ENCODE measurements at places on chromosomes 7 and 10. TPM values are rescaled to one million over a fixed set of nuclear protein-coding genes. Genes with fewer than 3 reads are reported as not detected.

- peak; percentile 42 for DNase-seq
Observed at GRCh38 chr7:4267341-4268039, 414.6 kb upstream of the FOXK1 start.

DNA sequence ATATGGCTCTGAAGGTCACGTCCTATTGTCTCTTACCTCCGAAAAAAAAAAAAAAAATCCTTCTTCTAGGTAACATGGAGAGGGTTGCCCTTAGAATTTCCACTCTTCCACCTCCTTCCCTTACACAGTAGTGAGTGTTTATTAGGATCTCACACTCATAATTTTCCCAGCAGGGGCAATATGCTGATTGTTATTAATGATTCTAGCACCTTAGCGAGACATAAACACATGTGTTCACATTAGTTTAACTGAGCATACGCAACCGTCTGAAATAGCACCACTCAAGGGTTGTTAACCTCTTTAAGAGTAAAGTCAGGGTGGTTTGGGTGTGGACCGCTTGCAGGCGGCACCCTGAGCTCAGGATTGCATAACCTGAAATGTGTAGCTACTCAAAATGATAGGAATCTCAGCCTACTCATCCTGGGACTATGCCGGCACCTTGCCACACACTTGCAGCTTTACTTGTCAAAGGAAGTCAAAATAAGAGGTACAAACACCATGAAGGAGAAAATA lies 52.2 kb downstream of the CPEB3 start:
- peak; percentile 49 for DNase-seq

- DNase-seq, result no peak
Observed at GRCh38 chr10:19325581-19325980, 277.0 kb downstream of the MALRD1 start.

- no peak for DNase-seq
Observed at GRCh38 chr7:57220746-57221145, 88.5 kb upstream of the ZNF479 start.

Gene CDC14C
- not detected for total RNA-seq

DNA sequence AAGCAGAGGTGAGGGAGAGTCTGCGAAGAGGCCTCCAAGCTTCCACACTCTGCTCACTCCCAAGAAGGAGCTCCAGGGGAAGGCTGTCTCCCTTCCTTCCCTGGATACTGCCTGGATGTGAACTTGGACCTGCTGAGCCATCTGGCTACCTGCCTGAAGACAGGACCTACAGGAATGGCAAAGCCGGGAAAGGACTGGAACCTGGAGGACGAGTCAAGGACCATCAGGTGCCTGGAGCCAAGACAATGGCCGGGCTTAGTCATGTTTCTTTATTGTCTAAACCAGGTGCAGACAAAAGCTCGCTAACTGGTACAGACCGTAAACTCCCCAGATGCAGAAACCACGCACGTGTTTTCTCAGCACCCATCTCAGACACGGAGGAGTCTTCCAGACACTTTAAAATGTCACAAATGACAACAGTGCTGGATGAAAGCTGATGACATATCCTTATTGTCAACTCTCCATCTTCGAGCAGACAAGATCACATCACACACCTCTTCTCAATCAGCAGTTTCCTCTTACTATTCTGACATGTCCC lies 12.1 kb downstream of the ASB13 start:
- no peak for DNase-seq

Gene HOXA5
- total RNA-seq, result 22.6 TPM

DNA sequence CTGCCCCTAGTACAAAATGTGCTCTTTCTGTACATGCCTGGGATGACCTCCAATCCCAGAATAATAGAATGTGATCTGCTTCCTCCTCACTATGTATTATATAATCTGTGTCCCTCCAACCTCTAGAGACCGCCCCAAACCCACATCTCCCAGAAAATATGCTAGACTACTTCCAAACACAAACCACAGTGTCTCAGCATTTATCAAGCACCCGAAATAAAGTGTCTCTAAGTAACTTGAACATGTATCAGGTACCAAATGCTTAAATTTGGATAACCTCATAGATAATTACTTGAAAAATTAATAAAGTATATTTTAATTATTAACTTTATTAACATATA lies 16.1 kb downstream of the LYZL1 start:
- no peak for DNase-seq

Gene ZDHHC16
- total RNA-seq, result 38.1 TPM

Gene OR2A12
- not detected for total RNA-seq

Gene ADRB1
- not detected for total RNA-seq

DNA sequence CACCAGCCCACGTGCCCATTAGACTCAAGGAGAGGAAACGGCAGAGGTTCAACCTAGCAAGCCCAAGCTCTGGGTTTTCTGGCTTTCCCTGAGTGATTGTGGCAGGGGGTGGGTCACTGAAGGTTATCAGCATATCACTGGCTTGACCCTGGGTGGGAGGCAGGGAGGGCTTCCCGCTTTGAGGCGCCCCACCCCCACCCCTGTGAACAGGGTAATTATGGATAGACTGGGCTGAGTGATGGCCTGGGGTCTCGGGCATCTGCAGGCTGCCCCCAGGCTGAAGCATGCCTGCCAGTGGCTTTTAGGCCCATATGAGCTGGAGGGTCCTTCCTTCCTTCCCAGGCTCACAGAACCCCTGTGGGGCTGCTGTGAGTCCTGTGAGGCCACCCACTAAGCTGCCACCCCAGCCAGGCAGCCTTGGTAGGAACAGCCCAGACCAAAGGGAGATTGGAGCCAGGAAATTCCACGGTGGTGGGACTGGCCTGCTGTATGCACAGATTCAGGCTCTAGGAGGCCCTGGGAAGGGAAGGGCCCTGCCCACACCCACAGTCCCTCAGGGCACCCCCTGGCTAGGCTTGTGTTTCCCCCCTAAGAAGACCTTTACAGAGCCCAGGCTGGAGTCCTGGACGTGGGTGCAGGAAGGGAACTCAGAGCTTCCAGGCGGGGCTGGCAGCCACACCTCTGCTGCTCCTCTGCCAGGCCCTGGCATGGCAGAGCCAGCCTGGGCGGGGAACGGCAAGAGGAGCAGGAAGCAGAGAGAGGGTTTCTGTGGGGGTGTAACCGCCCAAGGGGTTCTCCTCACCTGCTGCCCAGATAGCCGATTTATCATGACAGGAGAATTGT lies 33.1 kb downstream of the GPRIN2 start:
- peak; percentile 67 for DNase-seq

Gene GIMAP4
- total RNA-seq, result not detected

- no peak for DNase-seq
Observed at GRCh38 chr7:118368958-118369357, 144.5 kb downstream of the ANKRD7 start.

GRCh38 chr7:140033036-140033435 lies 29.7 kb downstream of the PARP12 start:
- peak; percentile 14 for DNase-seq

Gene SLC39A12
- total RNA-seq, result not detected

DNA sequence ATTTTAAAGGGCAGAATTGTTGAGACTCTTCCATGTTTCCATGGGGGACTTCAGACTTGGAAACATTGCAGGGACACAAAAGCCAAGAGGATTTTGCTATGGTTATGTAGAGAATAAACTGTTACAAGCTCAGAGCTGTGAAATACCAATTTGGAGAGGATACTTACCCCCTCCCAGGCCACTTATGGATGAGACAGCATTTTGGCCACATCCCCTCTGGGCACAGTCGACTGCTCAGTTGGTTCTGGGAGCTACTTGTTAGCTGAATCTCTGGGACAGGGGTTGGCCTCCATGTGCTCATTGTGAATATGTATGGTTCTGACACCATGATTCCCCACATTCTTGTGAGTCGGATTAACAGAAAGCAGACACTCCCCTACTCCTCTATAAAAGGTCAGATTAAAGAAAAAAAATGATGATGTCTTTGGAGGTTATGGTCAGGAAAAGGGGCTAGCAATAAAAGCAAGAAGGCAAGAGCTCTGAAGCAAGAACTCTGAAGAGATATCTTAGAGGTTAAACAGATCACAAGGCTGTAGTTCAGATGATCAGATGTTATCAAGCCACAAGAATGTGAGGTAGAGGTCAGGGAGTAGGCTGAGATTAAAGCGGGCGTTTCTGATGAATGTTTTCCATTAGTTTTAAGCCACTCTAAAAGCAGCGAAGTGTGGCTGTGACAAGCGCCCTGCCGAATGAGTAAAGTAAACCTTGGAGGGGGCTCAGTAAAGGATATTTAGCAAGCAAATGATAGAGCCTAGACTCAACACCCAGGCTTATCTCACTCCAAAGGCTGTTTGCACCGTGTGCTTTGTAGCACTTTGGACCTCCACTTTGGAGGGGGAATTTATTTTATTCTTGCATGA lies 17.2 kb downstream of the STAMBPL1 start:
- DNase-seq, result peak; percentile 44

GRCh38 chr7:26500749-26501352 lies 209.2 kb downstream of the SNX10 start:
- peak; percentile 42 for DNase-seq

Gene CCDC3
- total RNA-seq, result 1.1 TPM

Gene WEE2
- total RNA-seq, result not detected

- no peak for DNase-seq
Observed at GRCh38 chr7:121211253-121211652, 117.5 kb upstream of the WNT16 start.

DNA sequence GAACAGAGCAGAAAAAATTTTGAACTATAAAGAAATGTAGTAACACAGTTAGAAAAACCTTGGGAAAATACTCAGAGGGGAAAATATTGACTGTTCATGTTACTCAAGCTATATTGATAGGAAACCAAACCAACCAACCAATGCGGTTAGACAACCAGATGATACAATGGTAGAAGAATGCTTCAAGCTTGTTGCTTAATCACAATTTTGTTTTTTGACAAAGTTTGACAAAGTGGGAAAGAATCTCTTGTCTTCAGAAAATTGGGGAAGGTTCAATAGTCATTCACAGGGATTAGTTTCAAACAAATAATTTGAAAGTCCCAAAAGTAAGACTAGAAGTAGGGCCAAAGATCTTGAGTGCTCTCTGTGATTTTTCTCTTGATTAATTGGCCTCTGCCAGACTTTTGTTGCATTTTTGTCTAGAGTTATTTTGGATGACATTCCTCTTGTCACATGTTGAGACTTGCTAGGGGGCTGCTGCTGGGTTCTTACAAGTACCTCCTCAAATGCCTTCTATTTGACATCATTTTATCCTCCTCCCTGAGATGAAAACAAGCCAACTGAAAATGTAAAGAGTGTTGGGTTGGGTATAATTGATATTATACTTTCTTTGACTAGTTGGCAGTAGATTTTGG lies 233.1 kb upstream of the PHYHIPL start:
- DNase-seq, result no peak
